ENCODE measurements at places on chromosomes 3 and 15.

DNA sequence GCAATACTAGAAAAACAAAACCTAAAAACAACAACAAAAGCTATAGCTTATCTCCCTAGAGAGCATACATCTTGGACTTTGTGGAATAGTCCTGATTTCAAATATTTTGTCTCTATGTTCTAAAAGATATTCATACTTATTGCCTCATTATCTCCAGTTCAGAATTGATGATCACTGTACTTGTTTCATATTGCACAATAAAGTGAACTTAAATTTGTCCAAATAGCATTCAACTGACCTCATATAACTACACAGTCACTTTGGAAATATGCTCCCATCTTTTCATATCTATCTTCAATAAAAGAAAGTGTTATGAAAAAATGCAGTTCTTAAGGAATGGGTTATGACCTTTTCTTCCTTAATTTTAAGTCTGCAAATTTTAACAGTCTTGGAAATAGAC is 228.6 kb upstream of the CMC1 start:
- no peak for DNase-seq

DNA sequence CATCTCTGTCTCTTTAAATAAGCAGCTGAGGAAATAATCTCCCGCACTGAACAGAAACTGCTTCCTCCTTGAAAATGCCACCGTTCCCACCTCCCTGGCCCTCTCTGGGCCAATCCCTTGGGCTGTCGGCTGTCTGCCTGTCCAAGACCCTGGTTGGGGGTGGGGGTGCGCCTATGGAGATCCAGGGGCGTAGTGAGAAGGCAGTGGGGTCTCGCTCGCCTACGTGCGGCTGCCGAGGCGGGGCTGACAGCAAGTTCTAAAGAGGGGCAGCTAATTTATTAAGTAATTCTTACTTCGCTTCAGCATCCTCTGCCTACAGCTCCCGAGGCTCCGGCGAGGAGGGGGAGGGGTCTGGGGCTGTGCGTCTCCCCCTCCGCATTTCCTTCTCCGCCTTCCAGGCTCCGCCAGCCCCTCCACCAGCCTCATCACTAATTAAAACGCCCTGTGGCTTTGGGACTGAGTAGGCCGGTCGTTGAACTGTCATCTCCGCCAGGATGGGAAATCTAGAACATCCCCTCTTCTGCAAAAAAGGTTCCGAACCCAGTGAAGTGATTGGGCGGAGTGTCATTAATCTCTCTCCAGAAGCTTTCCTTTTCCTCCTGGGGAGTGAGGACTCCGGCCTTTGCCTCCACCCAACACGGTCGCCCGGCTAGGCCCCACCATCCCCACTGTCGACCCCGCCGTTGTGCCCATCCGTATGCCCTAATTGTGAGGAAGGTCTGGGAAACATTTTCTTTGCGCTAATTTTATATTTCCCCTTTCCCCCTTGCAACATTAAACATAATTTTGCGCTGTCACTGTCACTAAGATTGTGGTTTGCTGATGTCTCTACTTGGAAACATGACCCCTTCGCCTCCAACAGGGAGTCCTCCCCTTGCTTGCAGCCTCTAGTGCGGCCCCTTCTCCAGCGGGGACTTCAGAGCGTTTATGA is 16.9 kb downstream of the NR2F2 start:
- DNase-seq, result no peak

GRCh38 chr3:140403608-140404007 is 274.3 kb upstream of the TRIM42 start:
- no peak for DNase-seq

DNA sequence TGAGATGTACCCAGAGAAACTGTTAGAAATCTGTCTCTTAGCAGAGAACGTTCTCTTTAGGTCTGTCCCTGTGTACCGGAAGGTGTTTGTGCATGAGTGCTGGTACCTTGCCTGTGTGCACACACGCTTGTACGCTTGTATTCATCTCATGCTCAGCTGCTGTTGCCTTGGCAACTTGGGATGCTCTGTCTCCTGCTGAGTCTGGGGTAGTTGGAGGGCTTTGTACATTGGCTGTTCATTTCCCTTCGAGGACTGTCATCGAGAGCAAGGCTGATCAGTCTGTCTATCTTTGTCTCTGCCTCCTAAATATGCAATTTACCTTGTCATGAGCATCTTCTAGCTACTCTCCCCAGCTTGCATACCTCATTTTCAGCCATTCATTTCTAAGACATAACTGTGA is 147.2 kb downstream of the SLCO3A1 start:
- no peak for DNase-seq

DNA sequence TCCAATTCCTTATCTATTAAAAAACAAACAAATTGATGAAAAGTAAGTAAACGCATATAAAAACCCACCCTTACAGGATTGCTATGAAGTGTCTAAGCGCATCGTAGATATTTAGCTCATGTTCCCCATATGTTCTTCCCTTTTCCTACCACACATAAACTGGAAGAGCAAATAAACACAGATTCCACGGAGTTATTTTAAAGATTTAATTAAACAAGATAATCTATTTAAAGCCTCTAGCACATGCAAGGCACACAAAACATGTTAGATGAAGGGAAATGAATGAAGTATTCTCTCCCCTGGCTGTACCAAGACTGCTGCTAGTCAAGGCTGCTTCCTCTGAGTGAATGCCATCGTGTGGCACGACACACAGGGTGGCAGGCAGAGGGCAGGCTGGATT is 78.4 kb upstream of the FGF12 start:
- DNase-seq, result no peak

All from endothelial cell (in vitro differentiated cells).